ENCODE measurements at places on chromosomes 7 and 10.
A peak's percentile ranks its signal among the peaks of the same experiment; 100 is the strongest.

- DNase-seq: no peak
These were observed 11.4 kb downstream of the JCAD start for GRCh38 chr10:30047924-30048531.

DNA sequence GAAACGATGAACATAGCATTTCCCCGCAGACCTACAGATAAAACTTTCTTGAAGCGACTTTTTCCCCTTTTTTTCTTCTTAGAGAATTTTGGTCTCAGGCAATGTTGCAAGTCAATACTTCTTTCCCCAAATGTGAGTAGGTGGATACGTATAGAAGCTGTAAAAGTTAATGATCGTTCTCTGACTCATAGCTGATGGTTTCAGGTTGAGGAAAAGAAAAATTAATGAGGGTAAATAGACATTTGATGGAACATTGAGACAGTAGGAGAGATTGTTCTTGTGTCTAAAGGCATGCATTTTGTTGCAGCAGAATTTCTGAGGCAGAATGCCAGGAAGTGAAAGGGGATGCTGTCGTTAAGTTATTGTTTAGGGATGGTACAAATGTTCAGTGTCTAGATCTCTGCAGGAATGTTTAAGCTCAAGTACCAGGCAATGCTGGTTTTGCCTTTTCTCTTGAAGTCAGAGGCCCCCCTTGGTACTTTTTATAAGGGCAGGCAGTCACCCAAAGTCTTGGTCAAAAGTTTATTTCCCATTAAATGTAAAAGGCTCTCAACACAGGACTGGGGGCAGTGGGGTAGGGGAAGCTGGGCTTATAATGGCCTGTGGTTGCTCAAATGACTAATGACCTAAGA is 9.3 kb downstream of the TCF7L2 start:
- DNase-seq: no peak

- DNase-seq: no peak
These were observed 58.4 kb downstream of the DNAJB6 start for GRCh38 chr7:157395206-157395605.

GRCh38 chr7:131369354-131369753 is 41.7 kb downstream of the MKLN1 start:
- DNase-seq: no peak

DNA sequence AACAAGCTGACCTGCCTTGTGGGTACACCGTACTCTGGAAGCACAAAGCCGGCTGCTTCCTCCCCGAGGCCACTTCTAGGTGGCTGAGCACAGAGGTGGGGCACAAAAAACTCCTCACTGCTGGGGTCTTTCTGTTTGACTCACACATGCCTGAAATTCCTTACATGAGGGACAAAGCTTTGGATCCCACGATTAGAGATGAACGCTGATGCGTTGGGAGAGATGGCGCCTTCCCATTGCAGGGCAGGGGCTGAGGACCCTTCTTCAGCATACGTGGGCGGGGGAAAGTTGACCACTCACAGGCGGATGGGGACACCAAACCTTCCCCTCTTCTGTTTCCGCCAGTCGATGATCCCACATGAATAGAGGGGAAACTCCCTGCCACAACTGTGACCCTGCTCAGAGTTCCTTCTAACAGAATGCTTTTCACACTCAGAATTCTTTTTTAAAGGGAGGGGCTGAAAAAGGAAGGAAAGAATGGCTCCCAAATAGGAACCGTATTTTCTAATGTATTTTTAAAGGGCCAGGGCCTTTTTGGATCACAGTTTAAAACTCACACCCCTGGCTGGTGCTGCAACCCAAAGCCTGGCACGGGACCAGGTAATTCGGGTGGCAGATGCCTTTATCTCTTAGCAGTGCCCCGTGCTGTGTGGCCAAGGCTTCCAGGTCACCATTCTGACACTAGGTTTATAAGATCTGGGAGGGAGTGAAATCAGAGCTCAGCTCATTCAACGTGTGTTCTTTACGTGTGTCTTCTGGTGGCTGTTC is 134.0 kb downstream of the PRKAG2 start:
- DNase-seq: peak; percentile 67

- no peak for DNase-seq
These were observed 161.4 kb downstream of the CCDC3 start for GRCh38 chr10:12839941-12840611.

DNA sequence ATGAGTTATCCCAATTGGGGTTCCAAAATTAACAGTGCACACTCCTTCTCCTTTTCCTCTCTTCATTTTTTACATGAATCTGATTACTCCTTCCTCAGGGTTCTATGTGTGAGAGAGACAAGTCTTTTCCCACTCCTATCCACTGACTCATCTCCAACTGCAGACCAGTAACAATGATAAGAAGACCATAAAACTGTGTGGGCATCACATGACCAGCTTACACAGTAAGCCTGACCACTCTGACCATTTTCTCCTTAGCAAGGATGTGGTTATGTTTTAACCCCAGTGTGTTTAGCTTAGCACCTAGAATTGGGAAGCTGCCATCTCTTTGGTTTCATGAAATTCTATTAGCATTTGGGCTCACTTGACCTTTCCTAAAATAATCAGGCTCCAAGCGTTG is 145.0 kb upstream of the CALCR start:
- DNase-seq: no peak

DNA sequence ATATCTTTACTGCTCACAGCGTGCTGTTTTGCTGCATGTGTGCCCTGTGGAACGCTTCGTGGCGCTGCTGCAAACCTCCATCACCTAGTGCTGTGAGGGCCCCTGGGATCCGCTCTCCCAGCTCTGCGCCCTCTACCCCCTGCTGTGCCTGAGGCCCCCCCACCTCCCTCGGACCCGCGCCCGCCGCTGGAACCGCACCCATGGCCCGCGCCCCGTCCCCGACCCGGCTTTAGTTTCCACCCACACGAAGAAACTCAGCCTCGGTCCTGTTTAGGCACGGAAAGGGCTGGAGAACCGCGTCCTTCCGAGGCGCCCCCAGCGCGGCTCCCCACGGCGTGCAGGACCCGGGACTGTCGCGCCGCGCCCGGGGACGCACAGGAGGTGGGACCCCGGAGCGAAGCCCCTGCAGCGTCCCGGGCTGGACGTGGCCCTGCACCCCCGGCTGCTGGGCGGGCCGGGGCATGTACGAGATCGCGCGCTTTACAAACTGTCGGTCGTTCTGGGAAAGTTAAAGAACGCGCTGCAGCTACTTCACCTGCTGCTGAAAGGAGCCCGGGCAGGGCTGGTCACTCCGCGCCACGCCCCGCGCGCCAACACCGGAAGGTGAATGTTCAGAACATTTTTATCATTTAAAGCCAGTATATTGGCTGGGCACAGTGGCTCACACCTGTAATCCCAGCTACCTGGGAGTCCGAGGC is 54.3 kb downstream of the BMS1 start:
- peak; percentile 76 for DNase-seq

GRCh38 chr10:121514141-121514865 is 83.9 kb downstream of the FGFR2 start:
- DNase-seq: peak; percentile 7

DNA sequence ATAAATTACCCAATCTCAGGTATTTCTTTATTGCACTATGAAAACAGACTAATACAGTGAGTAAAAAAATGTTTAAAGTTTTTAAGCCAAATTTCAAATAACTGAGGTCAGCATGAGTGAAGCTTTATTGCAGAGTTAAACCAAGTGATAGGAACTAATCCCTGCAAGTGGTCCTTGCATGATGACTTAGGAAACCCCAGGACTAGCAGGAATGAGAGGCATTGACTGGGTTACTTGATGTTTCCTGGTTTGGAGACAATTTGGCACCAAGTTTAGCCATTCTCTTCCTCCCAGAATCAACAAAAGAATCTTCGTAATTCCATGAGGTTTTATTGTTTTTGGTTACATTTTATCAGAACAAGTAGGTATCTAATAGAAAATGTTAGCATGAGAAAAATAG is 194.2 kb downstream of the BICC1 start:
- DNase-seq: no peak

DNA sequence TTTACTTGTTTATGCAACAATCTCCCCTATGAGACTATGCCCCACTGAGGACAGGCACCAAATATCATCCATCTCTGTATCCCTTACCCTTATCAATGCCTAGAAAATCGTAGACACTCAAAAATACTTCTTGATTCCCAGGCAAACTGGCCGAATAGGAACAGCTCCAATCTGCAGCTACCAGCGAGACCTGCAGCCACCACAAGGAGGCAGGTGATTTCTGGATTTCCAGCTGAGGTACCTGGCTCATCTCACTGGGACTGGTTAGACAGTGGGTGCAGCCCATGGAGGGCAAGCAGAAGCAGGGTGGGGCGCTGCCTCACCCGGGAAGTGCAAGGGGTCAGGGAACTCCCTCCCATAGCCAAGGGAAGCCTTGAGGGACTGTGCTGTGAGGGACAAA is 10.8 kb upstream of the PPP1R3C start:
- no peak for DNase-seq

DNA sequence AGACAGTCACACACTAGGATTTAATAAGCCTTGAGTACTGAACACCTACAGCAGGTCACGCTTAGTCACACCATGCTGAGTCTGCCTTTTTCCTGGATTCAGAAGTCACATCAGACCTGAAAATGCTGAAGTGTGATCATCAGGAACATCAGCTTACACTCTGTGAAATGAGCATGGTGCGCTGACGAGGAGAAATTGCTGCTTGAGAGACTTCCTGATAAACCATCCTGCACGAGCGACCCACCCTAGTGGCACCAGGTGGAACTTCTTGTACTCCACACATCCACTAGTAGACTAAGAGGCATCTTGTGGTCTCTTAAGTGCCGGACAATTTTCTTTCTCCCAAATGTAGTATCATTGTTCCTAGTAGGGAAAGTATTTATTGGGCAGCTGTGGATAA is 51.8 kb upstream of the MRLN start:
- peak; percentile 71 for DNase-seq

GRCh38 chr10:7787150-7787856 is 490 bp downstream of the KIN start:
- DNase-seq: peak; percentile 38

DNA sequence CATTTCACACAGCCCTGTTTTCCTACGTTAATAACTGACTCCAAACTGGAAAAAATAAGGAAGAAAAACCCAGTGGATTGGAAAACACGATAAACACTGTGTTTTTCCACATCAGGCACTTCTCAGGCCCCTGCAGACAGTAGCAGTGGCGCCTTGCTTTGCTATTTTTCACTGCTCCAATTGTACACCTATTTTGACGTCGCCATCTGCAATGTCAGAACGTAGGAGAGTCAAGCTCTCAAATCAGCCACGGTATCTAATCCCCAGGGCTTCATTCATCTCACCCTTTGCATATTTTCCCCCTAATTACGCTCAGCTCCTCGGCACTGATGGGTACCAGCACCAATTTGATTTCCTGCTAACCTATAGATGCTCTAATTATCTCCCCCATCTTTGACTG is 338.1 kb upstream of the GALNT17 start:
- no peak for DNase-seq

GRCh38 chr7:149790146-149790548 is 16.8 kb upstream of the ZNF467 start:
- DNase-seq: peak; percentile 75

DNA sequence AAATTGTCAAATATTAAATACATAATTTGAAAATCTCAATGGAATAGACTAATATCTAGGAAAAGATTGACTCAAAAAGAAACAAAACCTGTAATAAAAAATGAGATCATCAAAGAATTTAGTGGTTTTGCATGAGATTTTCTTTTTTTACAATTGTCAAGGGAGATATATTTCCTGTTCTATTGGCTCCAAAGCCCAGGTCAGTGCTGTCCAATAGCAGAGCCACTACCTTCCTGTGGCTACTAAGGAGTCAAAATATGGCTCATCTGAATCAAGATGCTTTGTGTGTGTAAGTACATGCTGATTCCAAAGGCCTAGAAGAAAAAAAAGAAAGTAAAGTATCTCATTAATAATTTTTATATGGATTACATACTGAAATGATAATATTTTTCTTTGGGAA is 191.9 kb downstream of the C7orf25 start:
- DNase-seq: no peak

DNA sequence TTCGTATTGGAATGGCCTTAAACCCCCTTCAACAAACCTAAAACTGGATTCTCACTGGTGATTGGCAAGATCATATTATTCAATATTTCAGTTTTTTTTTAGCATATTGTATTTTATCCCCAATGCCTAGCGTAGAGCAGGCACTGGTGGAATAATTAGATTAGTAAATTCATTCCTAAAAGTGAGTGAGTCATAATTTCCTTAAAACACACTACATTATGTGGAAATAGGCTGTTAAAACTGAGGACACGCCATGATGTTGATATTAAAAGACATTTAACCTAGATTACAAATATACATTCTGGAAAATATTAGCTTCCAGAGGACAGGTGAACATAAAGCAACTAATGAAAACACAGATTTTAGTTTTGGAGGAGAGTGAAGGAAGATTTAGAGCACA is 463.9 kb downstream of the PARD3 start:
- no peak for DNase-seq

DNA sequence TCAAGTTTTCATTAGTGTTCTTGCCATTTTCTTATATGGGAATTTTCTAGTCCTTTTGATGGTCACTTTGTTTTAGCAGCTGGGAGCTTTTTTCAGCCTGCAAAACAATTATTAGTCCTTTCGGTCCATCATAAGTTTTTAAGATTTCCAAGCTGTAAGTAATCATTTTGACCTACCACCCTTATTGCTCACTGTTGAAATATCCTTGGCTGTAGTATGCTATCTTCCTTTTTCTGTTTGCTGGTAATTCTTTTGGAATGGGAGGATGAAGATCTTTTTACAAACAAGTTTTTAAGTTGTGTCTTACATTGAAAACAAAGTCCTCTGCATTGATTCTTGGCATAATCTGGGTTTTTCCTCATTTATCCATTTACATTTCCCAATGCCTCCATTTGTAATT is 24.0 kb downstream of the BZW2 start:
- no peak for DNase-seq

GRCh38 chr7:13279854-13280435 is 592.5 kb downstream of the ARL4A start:
- DNase-seq: peak; percentile 17

DNA sequence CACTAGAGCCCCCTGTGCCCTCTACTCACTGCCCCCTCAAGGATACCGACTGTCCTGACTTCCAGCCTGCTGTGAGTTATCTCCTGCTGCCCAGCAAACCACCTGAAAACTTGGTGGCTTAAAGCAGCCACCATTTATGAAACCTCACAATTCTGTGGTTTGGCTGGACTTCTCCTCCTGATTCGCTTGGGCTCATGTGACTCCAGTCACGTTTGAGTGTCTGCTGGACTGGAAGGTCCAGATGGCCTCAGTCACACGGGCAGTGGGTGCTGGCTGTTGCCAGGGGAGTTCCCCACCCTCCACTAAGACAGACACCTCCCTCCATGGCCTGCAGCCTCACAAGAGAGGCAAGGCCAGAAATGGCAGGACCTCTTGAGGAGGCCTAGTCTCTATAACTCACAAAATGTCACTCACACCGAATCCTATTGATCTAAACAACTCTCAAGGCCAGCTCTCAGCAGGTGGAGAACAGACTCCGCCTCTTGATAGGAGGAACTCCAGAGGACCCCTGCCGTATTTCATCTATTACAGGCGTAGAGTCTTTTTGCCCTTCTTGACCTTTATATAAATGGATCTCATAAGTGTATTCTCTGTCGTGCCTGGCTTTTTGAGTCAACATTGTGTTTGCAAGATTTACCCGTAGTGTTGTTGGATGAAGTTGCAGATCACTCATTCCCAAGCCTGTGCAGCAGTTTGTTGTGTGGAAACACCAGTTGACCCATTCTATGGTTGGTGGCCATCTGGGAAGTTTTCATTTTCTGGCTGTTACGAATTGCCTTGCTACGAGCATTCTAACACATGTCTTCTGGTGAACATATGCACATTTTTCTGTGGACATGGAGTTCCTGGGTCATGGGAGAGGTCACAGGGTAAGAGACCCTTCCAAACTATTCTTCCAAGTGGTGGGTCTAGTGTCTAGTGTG is 48.3 kb downstream of the ZMIZ1 start:
- no peak for DNase-seq

Measured in common myeloid progenitor, CD34-positive (primary cell).